Stimulated activated CD4-positive, alpha-beta T cell treated with anti-CD3 and anti-CD28 coated beads, Interleukin-1b, Interleukin-23, amount 100 ng/mL, for 4 hours (primary cell): ENCODE measurements at places on chromosomes 3 and 15.

- DNase-seq = no peak
These were observed 7.8 kb downstream of the ATP6V1A start for GRCh38 chr3:113754494-113755159.

DNA sequence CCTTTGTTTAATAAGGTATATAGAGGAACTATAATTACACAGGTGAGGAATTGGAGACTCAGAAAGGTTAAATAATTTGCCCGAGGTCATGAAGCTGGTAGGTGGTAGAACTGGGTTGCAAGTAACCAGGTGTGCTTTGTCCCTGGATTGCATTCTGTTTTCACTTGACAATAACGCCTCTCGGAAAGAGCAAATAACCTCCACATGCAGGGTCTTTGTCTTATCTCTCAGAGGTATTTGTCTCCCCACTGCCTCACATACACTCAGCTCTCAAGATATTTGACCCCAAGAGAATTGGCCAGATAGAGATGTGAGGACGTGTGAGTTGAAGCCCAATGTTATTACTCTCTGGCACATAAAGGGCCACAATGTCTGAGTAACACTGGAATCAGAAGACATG is 320.9 kb upstream of the ONECUT1 start:
- no peak for DNase-seq

GRCh38 chr3:159721324-159721723 is 267.3 kb upstream of the IL12A start:
- no peak for DNase-seq

DNA sequence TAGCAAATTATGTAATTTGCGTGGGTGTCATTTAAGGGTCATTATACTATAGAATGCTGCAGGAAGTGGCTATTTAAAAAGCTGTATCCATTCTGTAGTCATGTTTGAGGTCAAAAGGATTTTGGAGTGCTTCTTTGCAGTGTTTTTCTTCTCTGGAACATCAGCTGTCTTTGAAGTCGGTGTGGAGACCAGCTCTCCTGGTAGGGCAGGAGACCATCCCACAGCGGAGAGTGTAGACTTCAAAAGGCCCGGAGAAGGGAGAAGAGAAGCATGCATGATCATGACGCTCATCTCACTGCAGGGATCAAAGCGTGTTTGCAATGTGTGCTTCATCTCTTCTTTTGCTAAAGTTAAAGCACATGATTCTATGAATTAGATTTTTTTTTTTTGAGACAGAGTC is 19.9 kb downstream of the PXK start:
- no peak for DNase-seq

- DNase-seq = no peak
These were observed 278.1 kb upstream of the CHRNA7 start for GRCh38 chr15:31752065-31752762.

DNA sequence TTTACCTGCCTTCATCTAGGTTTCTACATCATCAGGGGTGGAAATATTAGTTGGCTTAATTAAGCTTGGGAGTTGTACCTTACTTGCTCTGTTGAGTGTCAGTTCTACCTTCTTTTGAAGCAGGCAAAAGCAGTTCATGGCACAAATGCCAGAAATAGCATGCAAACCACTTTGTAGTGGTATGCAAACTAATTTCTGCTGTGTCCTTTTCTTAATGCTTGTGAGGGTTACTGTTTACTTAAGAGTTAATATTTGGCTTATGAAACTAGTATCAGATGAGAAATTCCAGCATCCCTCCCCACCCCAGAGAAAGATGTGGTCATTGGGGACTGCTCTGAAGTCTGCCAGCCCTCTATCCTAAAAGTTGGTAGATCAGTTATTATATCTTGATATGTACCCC is 7.1 kb downstream of the ATP2C1 start:
- DNase-seq = no peak

- DNase-seq = no peak
These were observed 139.4 kb downstream of the LRRC28 start for GRCh38 chr15:99390667-99391066.

DNA sequence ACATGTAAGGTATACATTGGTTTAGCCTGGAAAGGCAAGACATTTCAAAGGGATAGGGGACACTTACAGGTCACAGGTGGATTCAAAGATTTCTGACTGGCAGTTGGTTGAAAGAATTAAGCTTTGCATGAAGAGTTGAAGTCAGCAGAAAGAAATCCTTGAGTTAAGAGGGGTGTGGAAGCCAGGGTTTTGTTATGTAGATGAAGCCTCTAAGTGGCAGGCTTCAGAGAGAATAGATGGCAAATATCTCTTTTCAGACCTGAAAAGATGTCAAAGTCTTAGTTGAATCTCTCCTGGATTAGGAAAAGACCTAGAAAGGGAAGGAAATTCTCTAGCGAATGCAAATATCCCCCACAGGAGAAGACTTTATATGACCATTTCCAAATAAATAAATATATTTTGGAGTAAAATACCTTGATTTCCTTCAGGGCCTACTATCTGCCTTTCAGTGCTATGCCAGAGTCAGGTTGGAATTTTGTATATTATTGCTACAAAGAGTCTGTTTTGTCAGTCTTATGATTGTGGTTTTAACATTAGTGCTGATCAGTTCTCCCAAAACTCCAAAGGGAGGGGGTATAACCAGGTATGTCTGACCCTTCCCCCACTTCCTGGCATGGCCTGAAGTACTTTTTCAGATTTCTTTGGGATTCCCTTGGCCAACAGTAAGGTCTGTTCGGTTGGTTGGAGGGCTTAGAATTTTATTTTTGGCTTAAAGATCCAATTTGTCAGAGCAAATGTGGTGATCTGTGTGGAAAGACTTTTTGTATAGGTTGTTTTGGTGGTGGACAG is 286.4 kb downstream of the LRTM1 start:
- DNase-seq = no peak

DNA sequence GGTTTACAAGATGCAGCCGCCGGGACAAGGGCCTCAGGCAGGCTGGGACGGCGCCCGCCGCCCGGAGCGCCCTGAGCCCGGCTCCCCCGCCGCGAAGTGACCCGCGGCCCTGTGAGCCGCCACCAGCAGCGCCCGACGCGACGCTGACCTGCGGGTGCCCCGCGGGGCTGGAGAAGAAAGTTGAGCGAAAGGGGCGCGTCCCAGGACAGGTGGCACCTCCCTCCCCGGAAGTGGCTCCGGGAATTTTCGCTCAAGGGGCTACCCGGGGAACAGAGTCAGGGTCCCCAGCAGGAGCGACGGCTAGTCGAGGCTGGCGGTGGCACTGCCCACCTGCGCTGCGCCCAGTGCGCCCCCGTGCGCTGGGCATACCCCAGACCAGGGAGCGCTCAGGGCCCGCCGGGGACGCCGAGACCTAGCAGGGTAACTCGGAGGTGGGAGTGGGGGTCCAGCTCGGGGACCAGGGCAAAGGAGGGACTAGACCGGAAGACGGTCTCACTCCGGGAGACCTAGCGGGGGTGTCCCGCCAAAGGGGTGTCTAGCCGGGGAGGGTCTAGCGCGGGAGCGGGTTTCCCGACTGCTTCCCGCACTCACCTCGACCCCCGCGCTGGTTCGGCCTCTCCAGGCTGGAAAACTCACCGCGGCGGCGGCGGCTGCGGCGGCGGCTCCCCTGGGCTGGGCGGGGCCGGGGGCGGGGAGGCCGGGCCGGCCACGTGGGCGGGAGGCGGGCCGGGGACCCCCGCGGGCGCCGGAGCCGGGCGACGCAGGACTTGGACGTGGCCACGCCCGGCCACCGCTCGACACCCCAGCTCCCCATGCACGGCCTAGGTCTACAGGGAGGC is 18.4 kb downstream of the SPATA12 start:
- no peak for DNase-seq

- no peak for DNase-seq
These were observed 6.7 kb upstream of the LRRC15 start for GRCh38 chr3:194376241-194376560.

GRCh38 chr3:49845694-49846093 is 10.7 kb downstream of the TRAIP start:
- no peak for DNase-seq

DNA sequence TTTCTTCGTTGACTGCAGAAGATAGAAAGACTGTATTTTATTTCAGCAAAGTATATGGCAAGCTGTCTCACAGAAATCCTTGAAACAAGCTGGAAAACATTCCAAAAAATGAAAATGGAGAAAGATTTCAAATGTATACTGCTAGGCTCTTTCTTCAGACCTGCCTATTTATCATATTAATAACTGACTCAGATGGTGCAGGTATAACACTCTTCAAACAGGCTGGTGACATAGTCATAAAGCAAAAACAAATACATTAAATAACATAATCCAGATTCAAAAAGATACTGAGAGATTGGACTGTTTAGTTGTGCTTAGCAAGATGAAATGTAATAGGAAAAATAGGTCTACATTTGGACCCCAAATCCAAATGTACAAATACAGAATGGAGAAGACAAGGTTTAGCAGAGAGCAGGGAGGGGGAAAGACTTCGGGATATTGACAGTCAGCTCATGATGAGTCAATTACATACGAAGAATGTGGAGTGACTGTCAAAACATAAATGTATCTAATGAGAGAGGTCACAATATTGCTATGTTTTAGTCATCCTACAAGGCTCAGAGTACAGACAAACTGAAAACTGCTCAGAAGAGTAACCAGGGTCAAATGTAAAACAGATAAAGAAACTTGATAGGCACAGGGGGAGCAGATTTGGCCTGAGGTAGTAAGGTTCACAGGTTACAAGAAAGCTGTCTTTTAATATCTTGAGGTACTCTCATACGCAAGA is 88.7 kb downstream of the DMXL2 start:
- DNase-seq = no peak

- DNase-seq = no peak
These were observed 606.7 kb downstream of the PDCD6IP start for GRCh38 chr3:34405159-34405558.

- peak; percentile 23 for DNase-seq
These were observed 31.0 kb upstream of the ZCWPW2 start for GRCh38 chr3:28317438-28318022.

- no peak for DNase-seq
These were observed 353.1 kb downstream of the CHL1 start for GRCh38 chr3:549636-550035.

GRCh38 chr3:168162172-168162571 is 66.4 kb upstream of the GOLIM4 start:
- DNase-seq = no peak

- no peak for DNase-seq
These were observed 35.6 kb upstream of the MTHFS start for GRCh38 chr15:79932447-79932846.

GRCh38 chr15:73908030-73908821 is 18.0 kb upstream of the LOXL1 start:
- DNase-seq = peak; percentile 64

GRCh38 chr3:63228677-63229076 is 49.4 kb upstream of the SYNPR start:
- no peak for DNase-seq

GRCh38 chr3:90041995-90042394 is 934.6 kb downstream of the EPHA3 start:
- DNase-seq = no peak

DNA sequence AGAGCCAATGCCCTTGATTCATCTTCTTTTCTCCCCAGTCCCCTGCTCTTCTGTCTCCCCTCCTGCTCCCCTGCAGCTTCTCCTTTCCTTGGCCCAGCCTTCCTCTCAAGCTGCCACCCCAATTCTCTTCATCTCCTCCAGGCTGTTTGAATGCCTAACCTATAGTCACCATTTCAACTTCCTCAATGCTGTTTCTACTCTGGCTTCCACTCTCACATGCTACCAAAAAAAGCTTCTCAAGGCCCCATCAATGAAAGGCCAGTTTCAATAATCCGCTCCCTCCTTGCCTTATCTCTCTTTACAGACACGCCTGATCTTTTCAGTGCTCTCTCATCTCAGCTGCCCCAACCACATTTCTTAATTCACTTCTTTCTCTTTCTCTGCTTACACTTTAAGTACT is 212.2 kb upstream of the GPR149 start:
- DNase-seq = no peak

- DNase-seq = no peak
These were observed 49.1 kb upstream of the KLF13 start for GRCh38 chr15:31277335-31278060.

GRCh38 chr3:67377299-67377698 is 277.1 kb downstream of the SUCLG2 start:
- DNase-seq = no peak

DNA sequence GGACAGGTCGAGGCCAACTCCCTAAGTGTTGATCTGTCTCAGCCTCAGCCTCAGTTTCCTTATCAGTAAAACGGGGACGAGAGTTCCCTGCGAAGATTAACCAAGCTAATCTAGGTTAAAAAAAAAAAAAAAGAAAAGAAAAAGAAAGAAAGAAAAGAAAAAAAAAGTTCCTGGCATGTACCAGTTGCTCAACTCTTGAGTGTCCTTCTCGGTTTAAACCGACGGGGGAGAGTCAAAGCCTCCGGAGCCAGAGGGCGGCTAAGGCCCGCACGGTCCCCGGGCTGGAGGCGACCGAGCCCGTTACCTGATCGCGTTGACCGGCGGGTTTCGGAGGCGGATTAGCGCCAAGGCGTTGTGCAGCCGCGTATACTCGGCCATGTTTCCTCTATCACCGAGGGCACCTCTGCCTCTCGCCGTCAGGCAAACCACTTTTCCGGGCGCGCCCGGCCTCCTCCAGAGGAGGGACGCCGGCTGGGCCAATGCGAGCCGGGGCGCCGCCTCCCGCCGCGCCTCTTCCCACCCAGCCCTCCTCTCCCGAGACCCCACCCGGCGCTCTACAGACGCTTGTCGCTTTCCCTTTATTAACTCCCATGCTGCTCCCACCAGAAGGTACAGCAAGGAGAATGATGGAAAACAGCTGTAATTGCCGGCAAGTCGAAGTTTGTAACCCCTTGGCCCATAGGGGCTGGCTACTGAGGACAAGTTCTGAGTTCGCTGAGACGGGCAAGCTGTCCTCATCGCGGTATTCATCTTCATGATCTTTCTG is at the start of gene EHHADH:
EHHADH (minus strand) TSS at position 405 of the 766 bp plus-strand sequence; CDS start at position 378, 27 bp downstream.
- peak; percentile 11 for DNase-seq

DNA sequence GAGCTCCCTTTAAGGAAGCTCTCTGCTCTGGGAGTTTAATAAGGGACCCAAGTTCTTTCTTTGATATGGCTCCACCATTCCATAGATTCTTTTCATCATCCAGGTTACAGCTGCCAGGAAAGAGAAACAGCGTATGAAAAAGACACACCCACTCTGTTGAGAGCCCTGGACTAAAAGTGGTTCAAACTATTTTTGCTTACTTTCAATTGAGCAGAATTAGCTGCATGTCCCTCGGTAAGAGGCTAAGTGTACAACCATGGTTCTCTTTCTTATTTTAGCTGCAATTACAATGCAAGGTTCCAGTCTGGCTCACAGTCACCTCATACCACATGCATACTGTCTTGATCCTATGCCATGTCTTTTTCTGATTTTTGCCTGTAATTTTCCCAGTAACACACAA is 1288.3 kb downstream of the NSUN3 start:
- no peak for DNase-seq

DNA sequence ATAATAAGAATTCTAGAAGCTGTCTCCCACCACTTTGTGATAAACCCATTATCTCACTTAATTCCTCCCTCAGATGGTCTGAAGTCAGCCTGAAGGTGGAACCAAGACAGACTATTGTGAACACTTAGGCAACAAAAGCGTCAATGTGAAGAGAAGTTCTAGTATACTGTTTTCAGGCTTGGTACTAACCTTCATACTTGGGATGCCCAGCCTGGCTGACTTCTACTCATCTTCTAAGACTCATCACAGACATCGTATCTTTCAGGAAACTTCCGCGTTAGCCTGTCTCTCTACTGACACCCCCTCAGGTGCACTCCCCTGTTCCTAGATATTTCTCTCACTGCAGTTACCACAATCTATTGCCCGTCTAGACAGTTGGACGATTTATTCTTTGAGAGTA is 201.2 kb downstream of the SATB1 start:
- no peak for DNase-seq
